ENCODE measurements at places on chromosomes 13 and 19. TPM values are rescaled to one million over a fixed set of nuclear protein-coding genes. Genes with fewer than 3 reads are reported as not detected.

ZNF345 gene
- total RNA-seq = 0.98 TPM

GRCh38 chr13:105153611-105154010 is 1381.9 kb downstream of the EFNB2 start:
- no peak for DNase-seq

GRCh38 chr19:14470031-14470876 is 4.9 kb downstream of the PTGER1 start:
- no peak for DNase-seq

- peak; percentile 59 for DNase-seq
These were observed 20.6 kb upstream of the USP29 start for GRCh38 chr19:57099199-57099661.
